ENCODE measurements at places on chromosomes 11 and 22. TPM values are rescaled to one million over a fixed set of nuclear protein-coding genes. Genes with fewer than 3 reads are reported as not detected.

GRCh38 chr22:41915786-41916493 is 1.1 kb upstream of the SHISA8 start:
- DNase-seq = no peak

GRCh38 chr11:119091966-119092879 is 7.5 kb downstream of the HMBS start:
- DNase-seq = no peak

Gene FOSL1
- total RNA-seq = 46.5 TPM

Gene ARSA
- total RNA-seq = 63.8 TPM

Gene TMEM191C
- total RNA-seq = 6.7 TPM

DNA sequence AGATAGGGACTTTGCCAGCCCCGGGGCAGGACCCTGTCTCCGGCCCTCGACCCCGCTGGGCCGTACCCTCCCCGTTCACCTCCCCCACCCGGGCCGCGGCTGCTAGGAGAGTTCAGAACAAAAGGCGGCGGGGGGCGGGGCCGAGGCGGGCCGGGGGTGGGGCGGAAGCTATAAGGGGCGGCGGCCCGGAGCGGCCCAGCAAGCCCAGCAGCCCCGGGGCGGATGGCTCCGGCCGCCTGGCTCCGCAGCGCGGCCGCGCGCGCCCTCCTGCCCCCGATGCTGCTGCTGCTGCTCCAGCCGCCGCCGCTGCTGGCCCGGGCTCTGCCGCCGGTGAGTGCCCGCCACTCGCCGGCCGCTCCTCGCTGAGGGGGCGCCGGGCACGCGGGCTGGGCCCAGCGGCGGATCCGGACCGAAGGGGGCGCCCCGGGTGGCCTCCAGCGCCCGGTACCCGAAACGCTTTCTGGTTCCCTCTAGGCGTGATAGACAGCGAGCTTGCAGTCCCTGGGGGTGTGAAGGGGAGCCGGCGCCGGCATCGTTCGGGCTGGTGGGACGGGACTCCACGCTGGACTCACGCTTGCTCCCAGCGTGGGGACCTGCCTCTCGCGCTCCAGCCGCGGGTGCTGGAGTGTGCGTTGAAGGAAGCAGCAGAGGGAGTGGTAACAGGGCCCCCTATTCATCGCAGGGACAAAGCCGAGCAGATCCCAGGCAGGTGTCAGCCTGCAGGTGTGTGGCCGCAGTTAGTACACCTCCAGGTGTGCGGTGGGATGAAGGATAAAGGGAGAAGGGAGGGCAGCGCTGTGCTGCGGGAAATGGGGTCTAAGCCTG is at the start of gene MMP11:
Gene MMP11 (plus strand): TSS at position 201 of the 825 bp plus-strand sequence. CDS start 22 bp downstream, at position 223.
- no peak for DNase-seq

Gene POLD3
- total RNA-seq = 11.9 TPM
